K562 (cell line): ENCODE measurements at places on chromosomes 2 and 18. TPM values are rescaled to one million over a fixed set of nuclear protein-coding genes. Genes with fewer than 3 reads are reported as not detected.
A peak's percentile ranks its signal among the peaks of the same experiment; 100 is the strongest.

The CCDC102B gene
- total RNA-seq: 0.65 and 0.69 TPM in 2 replicates

The CYBRD1 gene
- 21.6 and 22.4 TPM in 2 replicates for total RNA-seq

The ANTXR1 gene
- total RNA-seq: 0.87 and 0.98 TPM in 2 replicates

The MC2R gene
- total RNA-seq: not detected in 2 replicates

The IL36RN gene
- total RNA-seq: not detected in 2 replicates

The MYO5B gene
- 0.13 and 0.27 TPM in 2 replicates for total RNA-seq

The RELCH gene
- total RNA-seq: 9.1 and 10.1 TPM in 2 replicates

The ZC3H6 gene
- 1.9 and 2.6 TPM in 2 replicates for total RNA-seq

DNA sequence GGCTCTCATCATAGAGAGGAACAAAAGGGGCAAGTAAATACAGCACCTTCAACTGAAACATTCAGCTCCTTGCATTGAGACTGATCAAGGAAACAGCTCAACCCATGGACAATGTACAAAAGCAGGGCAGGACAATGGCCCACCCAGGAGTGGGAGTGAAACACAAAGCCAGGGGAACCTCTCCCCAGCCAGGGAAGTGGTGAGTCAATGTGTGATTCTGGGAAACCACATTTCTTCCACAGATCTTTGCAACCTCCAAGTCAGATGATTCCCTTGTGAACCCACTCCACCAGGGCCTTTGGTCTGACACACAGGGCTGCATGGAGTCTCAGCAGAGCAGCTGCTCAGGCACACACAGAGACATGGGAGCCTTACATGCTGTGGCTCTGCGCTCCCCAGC is 294.5 kb downstream of the NR4A2 start:
- no peak overlapping the region for H3K27ac ChIP-seq
- no peak for DNase-seq
- H3K4me3 ChIP-seq: no peak overlapping the region
- H3K36me3 ChIP-seq: no peaks in the 10 kb centered on the region
- no peaks in the 10 kb centered on the region for H3K4me1 ChIP-seq

- H3K27me3 ChIP-seq: no peaks in the 10 kb centered on the region
- no peak for DNase-seq
Observed at GRCh38 chr2:119849838-119850565, 90.3 kb downstream of the PTPN4 start.

DNA sequence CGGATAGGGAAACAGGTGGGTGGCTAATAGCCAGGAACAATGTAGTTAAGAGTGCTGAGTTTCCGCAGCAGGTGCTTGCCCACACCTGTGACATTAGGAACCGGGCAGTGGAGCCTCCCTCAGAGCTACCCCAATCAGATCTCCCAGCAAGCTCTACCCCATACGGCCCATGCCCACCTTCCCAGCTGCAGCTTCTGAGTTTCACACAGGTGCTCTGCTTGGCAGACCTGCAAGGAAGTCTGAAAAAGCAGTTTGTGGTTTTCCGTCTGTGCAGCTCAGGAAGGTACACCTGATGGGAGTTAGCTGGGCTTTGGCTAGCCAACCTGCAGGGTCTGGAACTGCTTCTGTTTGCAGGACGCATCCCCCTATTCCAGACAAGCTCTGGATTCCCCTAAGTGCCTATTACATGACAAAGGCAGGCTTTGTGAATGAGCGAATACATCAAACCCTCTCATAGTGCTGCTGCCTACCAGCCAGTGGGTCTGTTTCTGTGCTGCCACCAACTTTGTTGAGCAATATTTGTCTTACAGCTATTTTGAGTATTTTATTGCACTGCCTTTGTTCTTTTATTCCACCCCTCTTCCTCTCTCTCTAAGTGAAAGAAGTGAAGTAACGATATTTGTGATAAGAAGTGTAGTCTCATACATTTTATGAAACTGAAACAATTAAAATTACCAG is 24.7 kb upstream of the CEP68 start:
- H3K27me3 ChIP-seq: no peaks in the 10 kb centered on the region
- no peak overlapping the region for H3K4me3 ChIP-seq
- H3K27ac ChIP-seq: no peak overlapping the region
- DNase-seq: no peak
- H3K36me3 ChIP-seq: no peaks in the 10 kb centered on the region; the same call in 2 of the 3 replicates

DNA sequence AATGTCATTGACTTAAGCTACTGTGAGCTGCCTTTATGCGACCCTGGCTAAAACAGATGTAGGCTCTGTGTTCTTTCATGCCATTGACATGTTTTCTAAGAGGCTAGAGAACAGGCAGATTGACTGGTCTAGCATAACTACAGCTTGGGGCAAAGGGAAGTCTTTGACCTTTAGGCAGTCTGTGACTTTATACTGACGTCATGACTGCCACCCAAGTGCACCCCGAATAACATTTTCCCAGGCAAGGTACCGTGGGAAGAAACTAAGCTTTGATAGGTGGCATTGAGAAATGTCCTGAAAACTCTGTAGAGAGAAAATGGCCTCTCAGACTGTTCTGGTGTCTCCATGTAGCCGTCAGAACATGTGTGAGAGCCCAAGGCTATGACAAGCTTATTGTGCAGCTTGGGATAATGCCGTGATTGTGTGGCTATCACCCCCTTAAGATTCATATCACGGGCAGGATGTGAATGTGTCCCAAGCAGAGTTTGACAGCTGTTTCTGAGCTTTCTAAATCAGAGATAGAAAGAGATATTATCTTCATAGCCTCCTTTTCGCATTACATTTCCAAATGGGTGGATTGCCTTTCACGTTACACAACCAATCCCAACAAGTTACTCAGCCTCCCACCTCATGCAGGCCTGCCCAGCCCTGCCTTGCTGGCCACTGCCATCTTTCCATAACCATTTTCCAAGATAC is 672.2 kb upstream of the ACVR2A start:
- no peak overlapping the region for H3K4me3 ChIP-seq
- H3K4me1 ChIP-seq: no peaks in the 10 kb centered on the region
- no peak for DNase-seq
- H3K27me3 ChIP-seq: no peaks in the 10 kb centered on the region
- H3K36me3 ChIP-seq: no peaks in the 10 kb centered on the region
- no peak overlapping the region for H3K27ac ChIP-seq

DNA sequence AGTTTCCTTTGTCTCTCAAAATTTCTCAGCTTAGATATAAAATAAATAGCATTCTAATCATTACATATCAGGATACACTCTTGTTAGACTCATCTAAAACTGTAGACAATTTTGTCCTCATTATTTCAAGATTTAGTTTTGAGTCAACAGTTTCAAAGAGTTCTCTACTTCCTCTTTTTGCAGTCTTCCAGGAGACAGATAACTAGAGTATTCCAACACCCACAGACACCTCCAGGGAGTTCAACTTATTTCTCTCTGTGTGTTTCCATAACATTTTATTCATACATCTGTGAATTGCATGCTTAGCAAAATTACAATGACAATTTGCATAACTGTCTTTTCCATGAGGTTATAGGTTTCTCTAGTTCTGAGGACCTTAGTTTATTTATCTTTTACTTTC is 166.6 kb upstream of the HNMT start:
- DNase-seq: no peak
- no peak overlapping the region for H3K27ac ChIP-seq
- no peak overlapping the region for H3K4me3 ChIP-seq
- no peaks in the 10 kb centered on the region for H3K27me3 ChIP-seq
- H3K4me1 ChIP-seq: no peaks in the 10 kb centered on the region
- H3K36me3 ChIP-seq: no peaks in the 10 kb centered on the region

DNA sequence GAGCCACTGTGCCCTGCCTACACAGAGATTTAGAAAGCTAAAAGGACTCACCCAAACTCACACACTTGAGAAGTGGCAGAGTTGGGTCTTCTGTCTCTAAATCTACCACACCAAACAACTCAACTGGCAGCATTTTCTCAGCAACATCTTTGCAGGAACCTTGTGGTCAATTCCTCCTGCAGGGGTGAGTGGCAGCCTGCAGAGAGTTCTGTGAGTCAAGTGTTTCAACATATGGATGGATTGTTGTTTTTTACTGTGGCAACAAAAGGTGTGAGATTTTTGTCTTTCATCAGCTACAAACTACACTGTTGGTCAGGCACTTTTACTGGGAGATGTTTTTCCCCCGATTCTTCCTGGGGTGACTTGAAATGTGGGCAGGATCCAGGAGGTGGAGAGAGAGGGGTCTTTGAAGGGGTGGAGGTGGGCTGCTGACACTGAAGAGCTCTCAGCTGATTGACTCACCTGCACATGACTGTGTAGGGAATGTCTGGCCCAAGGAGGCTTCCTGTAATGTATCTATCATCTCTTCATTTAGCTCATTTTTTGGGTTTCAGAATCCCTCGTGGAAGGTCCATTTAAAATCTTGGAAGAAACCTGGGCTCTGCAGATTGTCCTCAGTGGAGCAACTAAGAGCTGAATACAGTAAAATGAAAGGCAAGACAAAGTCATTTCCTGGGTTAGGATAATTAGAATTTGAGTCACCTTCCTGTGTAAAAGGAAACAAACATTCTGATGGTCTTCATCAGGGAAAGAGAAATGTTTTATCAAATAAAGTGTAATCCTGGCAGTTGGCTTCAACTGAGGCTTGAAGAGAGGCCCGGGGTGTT is 98.6 kb downstream of the MSH2 start:
- no peak overlapping the region for H3K4me3 ChIP-seq
- no peak overlapping the region for H3K27ac ChIP-seq
- peaks cover 6% of the 10 kb centered on the region; the same call in 1 of the 3 replicates for H3K27me3 ChIP-seq
- no peaks in the 10 kb centered on the region for H3K4me1 ChIP-seq
- no peak for DNase-seq
- H3K36me3 ChIP-seq: no peaks in the 10 kb centered on the region

- H3K4me3 ChIP-seq: no peak overlapping the region
- no peaks in the 10 kb centered on the region; the same call in 1 of the 2 replicates for H3K4me1 ChIP-seq
- no peak for DNase-seq
- no peaks in the 10 kb centered on the region for H3K36me3 ChIP-seq
- no peak overlapping the region for H3K27ac ChIP-seq
Observed at GRCh38 chr2:100509066-100509465, 38.8 kb downstream of the NMS start.

GRCh38 chr2:64932371-64933216 is 56.6 kb upstream of the SLC1A4 start:
- DNase-seq: no peak
- peaks cover 27% of the 10 kb centered on the region for H3K27me3 ChIP-seq
- no peak overlapping the region for H3K27ac ChIP-seq
- H3K4me1 ChIP-seq: no peaks in the 10 kb centered on the region; the same call in 2 of the 3 replicates

GRCh38 chr2:43302182-43302960 is 76.0 kb upstream of the ZFP36L2 start:
- no peaks in the 10 kb centered on the region for H3K4me1 ChIP-seq
- no peak overlapping the region for H3K4me3 ChIP-seq
- no peaks in the 10 kb centered on the region for H3K27me3 ChIP-seq

DNA sequence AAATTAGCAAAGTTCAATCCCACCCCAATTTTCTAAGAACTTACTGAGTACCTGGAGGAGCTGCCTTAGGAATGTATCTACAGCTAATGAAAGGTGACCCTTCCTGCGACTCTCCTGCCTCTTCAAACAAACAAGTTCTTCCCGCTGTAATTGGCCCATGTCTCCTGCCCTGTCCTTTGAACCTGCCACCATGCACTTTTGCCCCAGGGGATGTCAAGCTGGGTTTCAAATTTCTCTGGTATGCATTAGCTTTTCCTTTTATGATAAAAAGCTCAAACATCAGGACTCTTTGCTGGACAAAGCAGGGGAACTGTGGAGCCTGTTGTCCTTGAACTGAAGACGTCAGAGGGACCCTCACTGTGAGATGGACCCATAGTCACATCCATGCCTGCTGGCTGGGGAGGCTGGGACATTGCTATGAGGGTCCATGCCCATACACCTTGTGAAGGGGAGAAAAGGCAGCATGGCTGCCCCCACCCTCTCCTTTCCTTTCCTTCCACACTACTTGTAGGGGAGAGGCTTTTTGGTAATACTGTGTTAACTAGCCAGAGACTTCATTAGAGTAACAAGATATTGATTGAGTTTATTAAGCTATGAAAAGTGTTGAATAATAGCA is 210.7 kb upstream of the COPS8 start:
- DNase-seq: no peak
- no peak overlapping the region for H3K4me3 ChIP-seq
- H3K36me3 ChIP-seq: no peaks in the 10 kb centered on the region
- no peaks in the 10 kb centered on the region for H3K27me3 ChIP-seq

GRCh38 chr18:25561918-25562317 is 210.0 kb upstream of the ZNF521 start:
- H3K4me3 ChIP-seq: no peak overlapping the region
- H3K27me3 ChIP-seq: no peaks in the 10 kb centered on the region
- H3K27ac ChIP-seq: no peak overlapping the region
- no peaks in the 10 kb centered on the region for H3K36me3 ChIP-seq

GRCh38 chr2:171390941-171391516 is 42.8 kb downstream of the METTL8 start:
- no peaks in the 10 kb centered on the region for H3K27me3 ChIP-seq
- H3K27ac ChIP-seq: no peak overlapping the region

GRCh38 chr2:43708891-43709290 is 32.7 kb upstream of the C1GALT1C1L start:
- H3K36me3 ChIP-seq: no peaks in the 10 kb centered on the region
- no peaks in the 10 kb centered on the region for H3K4me1 ChIP-seq
- H3K4me3 ChIP-seq: no peak overlapping the region
- H3K27me3 ChIP-seq: no peaks in the 10 kb centered on the region
- H3K27ac ChIP-seq: no peak overlapping the region

GRCh38 chr18:3248658-3249359 is 1.2 kb downstream of the MYL12A start:
- H3K27me3 ChIP-seq: no peaks in the 10 kb centered on the region
- H3K36me3 ChIP-seq: peaks cover 51% of the 10 kb centered on the region
- peaks cover 13% of the 10 kb centered on the region; the same call in 2 of the 3 replicates for H3K4me1 ChIP-seq
- DNase-seq: peak; percentile 82
- H3K27ac ChIP-seq: peak overlapping the region; percentile 100

- no peaks in the 10 kb centered on the region for H3K4me1 ChIP-seq
- peaks cover 8% of the 10 kb centered on the region; the same call in 2 of the 3 replicates for H3K27me3 ChIP-seq
- H3K36me3 ChIP-seq: no peaks in the 10 kb centered on the region
- no peak overlapping the region for H3K27ac ChIP-seq
- DNase-seq: no peak
Observed at GRCh38 chr18:32040936-32041335, 22.3 kb downstream of the RNF125 start.

DNA sequence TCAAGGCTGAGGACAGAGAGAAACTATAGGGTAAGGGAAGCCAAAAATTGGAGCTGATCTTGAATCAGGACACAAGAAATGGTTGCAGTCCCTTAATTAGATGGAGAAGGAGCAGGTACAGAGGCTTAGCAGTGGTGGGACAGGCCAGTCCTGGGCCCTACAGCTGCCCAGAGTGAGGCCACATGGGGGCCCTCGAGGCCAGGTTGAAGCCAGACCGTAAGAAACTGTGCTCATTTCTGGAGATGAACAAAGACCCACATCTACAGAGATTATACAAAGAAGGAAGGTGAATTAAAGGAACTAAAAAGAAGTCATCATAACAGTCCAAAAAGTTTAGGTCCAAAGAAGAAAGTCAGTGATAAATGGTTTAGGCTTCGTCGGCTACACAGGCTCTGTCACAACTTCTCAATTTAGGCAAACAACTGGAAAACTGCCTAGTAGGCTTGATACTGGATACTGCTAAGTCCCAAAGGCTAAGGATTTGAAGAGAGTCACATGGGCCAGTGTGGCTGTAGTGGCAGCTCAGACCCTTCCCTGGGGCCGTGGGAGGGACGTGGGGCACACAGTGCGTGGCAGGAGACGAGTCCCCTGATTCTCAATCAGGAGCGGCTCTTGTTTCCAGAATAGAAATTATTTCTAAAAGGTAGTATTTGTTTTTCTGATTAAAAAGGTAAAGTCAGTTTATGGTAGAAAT is 50.4 kb upstream of the CNGA3 start:
- DNase-seq: peak; percentile 9
- no peak overlapping the region for H3K4me3 ChIP-seq
- no peak overlapping the region for H3K27ac ChIP-seq
- peaks cover 14% of the 10 kb centered on the region; the same call in 2 of the 3 replicates for H3K27me3 ChIP-seq
